ENCODE measurements at places on chromosomes 5 and 9.
A peak's percentile ranks its signal among the peaks of the same experiment; 100 is the strongest.

DNA sequence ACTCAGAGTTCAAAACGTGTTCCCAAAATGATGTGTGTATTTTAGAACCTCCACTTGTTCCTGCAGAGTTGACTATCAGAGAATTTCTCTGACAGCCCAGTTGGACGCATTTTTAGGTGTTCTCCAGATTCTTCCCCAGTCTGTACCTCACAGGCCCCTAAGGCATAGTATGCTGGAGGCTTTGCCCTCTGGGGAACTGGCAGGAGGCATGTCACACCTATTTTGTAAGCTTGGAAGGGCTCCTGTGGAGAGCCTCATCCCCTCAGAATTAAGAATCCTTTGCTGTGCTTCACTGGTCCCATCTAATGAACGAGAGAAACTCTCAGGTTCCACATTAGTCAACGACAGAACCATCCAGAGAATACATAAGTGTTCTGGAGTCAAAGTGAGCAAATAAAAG is 144.1 kb upstream of the SLC30A5 start:
- DNase-seq: no peak

DNA sequence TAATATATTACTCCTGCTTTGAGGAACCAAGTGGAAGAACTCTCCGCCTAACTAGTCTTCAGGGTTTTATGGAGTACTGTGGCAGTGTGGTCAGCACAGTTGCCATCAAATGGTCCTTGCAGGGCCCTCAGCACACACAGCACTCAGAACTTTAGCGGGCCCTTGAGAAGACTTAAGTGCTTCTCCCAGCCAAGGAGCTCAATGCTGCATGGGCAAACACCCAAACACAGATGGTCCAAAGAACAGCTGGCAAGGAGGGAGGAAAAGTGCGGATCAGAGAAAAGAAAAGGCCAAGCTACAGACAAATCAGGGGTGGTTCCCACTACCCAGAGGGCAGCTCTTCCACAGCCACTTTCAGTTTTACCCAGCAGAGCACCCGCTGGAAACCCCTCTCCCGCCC is 98.6 kb downstream of the SPOCK1 start:
- DNase-seq: no peak

GRCh38 chr5:139268364-139269202 is 25.0 kb upstream of the MATR3 start:
- DNase-seq: no peak

- peak; percentile 24 for DNase-seq
Observed at GRCh38 chr5:134905246-134905996, 490 bp downstream of the PCBD2 start.

DNA sequence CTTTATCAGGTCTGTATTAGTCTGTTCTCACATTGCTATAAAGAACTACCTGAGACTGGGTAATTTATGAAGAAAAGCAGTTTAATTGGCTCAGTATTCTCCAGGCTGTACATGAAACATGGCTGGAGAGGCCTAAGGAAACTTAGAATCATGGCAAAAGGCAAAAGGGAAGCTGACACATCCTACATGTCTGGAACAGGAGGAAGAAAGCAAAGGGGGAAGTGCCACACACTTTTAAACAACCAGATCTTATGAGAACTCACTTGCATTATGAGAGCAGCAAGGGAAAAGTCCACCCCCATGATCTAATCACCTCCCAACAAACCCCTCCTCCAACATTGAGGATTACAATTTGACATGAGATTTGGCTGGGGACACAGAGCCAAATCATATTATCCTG is 132.1 kb downstream of the PCSK1 start:
- no peak for DNase-seq

- no peak for DNase-seq
Observed at GRCh38 chr9:132494857-132495256, 84.8 kb downstream of the CFAP77 start.

DNA sequence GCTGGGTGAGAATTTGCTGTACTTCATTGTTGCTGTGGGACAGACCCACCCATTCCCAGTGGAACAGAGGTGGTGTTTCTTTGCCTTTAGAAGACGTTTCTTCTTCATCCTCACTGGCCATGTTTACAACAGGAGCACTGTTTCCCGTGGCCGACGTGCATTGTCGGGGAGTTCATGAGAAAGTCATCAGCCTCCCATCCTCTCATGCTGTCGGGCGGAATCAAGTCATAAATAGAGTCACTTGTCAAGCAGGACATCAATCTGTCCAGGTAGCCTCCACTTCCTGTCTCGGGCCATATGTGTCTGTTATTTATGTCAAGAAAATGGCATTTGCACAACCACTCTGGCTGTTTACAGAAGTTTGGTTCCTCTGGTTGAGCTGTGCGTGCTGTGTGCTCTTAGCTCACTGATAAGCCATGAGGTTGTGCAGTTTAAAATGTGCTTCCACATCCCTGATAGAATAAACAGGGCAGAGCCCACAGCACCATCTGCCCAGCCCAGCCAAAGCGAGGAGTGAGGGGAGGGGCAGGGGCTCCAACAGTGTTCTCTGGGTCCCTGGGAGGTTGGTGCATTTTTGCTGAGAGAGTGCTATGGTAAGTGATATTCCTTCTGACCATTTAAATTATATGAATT is 401.9 kb upstream of the IRX2 start:
- DNase-seq: no peak

GRCh38 chr5:160312134-160312959 is at the start of gene CCNJL:
TSS of gene CCNJL (minus strand) at chr5:160312564. CDS start at chr5:160311923, 641 bp downstream.
- DNase-seq: no peak

- DNase-seq: no peak
Observed at GRCh38 chr9:100352201-100352726, 478 bp downstream of the TEX10 start.
